ENCODE measurements at places on chromosomes 5 and 9.

- DNase-seq = no peak
Measured at GRCh38 chr9:15229409-15229808, 77.6 kb downstream of the TTC39B start.

DNA sequence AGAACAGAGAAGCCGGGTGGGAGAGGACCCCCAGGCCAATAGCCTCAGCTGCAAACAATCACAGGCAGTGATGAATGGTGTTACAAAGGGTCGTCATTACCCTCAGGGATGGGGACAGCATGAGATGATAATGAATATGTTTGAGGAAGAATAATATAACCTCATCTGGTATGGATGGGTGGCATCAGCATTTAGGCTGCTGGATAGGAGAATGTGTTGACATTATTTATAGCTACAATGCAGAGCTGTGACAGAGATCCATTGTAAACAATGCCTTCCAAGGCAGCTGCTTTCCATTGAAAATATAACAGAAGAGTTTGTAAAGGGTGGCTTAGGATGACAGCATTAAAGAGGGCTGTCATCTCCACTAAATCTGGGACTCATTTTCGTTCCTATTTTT is 365.5 kb downstream of the KCNN2 start:
- no peak for DNase-seq

DNA sequence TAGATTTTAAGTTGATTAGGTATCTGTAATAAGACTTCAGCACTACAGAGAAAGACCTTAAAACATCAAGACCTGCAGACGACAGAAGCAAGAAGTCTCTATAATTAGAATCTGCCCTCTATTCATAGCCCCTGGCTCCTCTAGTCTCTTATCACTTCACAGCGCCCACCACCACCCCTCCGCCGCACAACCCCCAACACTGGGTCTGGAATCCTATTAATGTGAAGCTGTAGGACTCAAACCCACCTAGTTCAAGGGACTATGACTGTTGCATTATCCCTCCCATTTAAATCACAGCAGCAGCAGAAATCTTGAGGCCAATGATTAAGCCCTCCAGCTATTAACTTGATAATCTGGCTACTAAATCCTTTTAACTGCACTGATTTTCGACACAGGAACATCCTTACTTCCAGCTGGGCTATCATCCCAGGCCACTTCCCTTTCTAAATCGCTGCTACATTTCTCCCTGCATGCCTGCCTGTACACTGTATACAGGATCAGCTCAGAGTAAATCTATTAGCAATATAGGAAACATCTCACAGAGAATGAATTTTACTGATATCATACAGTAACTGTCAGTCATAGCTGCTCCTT is 159.5 kb upstream of the GRAMD2B start:
- DNase-seq = no peak

DNA sequence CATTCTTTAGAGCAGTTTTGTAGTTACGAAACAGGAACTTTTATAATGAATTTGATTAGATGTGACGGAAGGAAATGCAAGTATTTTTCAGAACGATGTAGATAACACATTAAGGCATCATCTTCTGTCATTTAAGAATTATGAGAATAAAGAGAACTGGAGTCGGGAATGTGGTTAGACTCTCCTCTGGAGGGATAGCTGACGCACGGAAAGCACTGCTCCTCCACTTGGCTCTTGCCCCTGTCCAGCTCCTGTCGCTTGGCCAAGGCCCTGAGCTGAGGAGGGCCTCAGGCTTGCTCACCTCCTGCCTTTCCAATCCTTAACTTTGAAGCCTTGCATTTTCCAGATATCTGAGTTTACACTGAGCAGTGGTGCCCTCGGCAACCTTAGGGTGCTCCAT is 60.5 kb downstream of the MAP1B start:
- DNase-seq = no peak

DNA sequence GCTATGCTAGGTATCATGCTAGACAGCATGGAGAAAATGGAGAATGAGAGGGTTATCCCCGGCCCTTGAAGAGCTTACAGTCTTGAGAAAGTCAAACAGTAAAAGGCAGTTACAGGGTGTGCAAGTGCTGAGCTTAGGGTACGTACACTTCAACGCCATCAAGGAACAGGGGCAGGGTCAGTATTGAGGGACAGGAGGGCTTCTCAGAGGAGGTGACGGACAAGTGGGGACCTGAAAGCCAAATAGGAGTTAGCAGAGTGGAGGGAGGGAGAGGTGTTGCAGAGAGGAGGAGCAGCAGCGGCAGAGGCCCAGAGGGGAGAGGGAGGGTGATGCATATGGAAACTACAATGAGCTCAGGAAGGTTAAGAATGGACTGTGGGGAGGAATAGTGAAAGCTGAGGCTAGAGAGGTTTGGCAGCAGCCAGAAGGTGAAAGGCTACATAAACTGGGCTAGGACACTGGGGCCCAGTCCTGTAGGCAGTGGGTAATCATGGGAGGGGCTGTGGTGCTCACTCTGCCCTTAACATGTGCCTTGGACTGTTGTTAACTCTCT is 88.0 kb downstream of the NRG2 start:
- DNase-seq = no peak

DNA sequence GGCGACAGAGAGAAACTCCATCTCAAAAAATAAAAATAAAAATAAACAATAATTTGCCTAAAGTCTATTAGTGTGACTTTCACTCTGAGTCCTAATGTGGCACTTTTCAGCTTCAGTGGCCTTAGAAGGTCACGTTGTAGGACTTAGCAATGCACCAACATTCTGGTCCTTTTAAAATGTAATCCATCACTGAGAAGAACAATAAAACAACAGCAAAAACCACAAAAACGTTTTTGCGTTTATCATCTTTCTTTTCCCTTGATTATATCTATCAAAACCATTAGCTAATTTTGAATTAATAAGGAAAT is 190.1 kb upstream of the ZNF608 start:
- DNase-seq = no peak

DNA sequence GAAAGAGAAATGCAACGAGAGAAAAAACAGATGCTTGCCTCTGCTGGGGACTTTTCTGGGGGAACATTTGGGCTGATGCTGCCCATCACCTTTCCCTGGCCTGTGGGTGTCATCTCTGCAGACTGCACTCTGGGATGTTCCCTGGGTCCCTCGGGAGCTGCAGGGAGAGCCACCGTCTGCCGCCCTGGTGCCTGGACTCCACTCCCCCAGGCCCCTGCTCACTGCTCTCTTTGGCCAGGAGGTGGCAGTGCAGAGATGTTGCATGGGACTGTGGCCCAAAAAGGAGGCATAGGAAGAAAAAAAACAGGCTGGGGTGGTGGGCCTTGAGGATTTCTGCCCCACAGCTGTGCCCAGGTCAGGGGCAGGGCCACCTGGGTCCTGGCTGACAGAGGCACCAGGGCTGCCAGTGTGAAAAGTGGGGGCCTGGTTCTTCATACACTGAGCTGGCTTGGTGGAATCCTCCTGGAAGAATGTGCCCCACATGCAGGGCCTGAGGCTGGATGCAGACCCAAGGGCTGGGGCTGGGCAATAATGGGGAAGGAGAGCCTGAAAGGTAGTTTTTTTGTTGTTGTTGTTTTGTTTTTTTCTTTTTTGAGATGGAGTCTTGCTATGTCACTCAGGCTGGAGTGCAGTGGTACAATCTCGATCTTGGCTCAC is 353.6 kb downstream of the SLIT3 start:
- peak; percentile 35 for DNase-seq

DNA sequence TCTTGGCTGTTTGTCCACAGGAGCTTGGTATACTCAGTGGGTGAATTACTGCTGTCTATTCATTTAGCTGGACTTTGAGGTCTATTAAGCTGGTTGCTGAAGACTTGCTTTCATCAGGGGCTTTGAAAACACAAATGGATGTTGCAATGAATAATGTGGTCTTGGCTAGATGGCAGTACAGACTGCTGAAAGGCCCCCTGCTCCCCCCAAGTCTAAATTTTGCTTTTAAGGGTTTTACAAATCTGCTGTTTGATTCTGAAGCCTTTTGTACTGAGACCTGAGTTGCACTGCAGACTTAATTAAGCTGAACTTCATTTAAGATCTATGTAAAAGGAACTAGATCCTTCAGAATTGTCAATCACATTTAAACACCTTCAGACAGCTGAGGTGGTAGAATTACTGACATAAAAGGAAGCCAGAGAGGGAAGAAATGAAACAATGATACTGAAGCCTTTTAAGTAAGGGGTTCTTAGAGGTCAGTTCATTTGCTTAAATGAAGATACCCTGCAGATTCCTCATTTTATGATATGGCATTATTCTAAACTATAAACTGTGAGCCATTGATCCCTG is 37.3 kb downstream of the KCTD16 start:
- DNase-seq = no peak

DNA sequence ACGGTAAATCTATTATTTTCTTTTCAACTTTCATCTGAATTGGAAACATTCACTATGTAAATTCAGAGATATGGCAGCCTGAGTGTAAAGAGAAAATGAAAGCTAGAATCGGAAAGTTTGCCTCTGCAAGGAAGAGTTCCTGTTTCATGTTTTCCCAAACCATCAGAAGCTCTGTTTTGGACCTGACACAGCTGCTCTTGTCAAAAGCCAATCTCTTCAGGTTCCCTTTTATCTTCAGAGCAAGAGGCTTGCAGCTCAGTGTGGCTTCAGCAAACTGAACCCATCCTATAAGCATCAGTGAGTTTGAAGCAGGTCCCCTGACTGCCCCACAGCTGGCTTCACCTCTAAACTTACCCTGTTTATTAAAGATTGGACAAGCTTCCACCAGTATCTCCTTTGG is 1099.7 kb downstream of the DTWD2 start:
- no peak for DNase-seq

DNA sequence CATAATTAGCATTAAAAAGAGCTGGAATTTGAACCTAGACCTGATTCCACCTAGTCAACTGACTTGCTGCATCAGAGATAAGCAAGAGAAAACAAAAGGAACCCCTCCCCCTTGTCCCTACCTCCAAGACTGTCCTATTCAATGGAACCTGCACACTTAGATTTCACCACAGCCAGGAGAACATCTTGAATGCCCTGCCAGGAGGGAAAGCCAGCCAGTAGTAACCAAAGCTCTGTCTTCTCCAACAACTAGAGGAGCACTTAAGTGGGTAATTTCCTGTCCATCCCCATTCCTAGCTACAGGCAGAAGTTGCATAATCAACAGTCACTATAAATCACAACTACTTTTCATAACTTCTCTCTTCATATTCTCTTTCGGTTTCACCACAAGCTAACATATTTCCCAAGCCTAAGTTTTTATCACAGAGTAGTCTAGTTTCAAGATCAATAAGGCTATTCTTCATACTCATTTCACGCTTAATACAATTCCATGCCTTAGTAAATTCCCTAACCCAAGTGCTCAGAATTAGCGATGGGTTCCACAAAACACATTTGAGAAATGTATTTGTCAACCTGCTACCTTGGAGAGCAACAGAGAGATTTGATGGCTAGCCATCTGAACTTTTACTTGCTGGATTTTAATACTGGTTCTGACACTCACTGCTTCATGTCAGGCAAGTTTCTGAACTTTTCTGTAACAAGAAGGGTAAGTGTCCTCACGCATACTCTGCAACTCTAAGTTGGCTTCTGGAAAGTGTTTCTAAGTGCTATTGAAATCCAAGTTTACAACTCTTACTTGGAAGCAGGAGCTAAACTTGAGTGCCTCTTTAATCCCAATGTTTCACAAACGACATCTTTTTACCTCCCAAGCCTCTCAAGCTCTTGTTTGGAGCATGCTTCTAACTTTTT is 2.0 kb downstream of the DENND1A start:
- no peak for DNase-seq

DNA sequence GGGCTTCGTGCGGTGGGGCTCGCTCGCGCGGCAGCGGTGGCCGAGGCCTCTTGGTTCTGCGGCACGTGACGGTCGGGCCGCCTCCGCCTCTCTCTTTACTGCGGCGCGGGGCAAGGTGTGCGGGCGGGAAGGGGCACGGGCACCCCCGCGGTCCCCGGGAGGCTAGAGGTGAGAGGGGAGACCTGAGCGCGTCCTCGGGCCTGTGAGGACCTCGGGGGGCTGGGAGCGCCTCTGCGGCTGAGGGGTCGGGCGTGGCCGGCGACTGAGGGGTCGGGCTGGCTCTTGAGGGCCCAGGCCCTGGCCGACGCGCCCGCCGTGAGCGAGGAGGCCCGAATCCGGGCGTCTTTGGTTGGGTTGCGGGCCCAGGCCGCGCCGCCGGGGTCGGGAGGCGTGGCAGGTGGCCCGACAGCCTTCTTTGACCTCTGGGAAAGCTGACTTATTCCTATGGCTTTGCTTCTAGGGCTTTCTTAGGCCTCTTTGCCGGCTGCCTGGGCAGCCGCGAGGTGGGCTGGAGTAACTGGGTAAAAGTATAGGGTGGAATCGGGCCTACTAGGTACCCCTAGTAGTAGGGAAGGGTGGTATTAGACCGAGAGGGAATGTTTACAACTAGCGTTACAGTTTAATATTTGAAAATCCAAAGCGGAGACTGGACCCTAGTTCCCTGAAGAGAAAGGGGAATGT is at the start of gene CANX:
Gene CANX, plus strand, starts transcription at position 33 of the 681 bp plus-strand sequence. CDS start 6,715 bp downstream, outside the sequence.
- DNase-seq = no peak

- no peak for DNase-seq
Measured at GRCh38 chr9:71465392-71465791, 302.9 kb downstream of the CEMIP2 start.

DNA sequence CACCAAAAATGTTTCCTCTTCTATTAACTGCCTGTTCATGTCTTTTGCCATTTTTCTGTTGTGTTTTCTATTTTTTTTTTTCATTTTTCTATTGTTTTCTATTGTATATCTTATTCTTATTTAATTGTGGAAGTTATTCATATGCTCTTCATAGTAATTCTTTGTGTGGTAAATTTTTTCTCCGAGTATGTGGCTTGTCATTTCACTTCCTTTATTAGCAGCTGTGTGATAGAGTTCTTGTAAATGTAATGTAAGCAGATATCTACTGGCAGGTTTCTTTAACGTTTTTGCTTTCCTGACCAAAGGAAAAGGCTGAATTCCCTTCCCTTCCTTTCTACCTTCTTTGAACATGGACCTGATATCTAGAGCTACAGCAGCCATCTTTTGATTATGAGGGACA is 5.8 kb upstream of the PLPP1 start:
- no peak for DNase-seq

GRCh38 chr9:134293031-134293521 is 33.2 kb upstream of the RXRA start:
- no peak for DNase-seq

DNA sequence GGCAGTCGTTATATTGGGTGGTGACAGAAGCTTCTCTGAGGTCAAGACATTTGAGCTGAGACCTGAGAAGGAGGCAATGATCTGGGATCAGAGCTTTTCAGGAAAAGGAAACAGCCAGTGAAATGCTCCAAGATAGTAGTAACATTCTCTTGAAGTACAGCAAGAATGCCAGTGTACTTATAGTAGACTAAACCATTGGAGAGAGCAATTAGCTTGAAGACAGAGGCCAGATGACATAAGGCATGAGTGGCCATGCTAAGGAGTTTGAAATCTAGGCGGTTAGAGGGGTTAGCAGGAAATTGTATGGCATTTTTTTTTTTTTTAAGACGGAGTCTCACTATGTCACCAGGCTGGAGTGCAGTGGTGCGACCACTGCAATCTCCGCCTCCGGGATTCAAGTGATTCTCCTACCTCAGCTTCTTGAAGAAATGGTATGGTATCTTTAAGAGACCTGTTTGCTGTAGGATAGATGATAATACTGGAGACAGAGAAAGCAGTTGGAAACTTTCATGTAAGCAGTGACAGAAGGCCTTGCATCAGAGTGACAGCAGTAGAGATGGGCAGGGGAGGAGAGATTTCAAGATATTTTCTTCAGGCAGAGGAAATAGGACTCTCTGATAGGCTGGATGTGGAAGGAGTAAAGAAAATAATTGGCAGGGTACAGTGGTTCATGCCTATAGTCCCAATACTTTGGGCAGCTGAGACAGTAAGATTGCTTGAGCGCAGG is 482.2 kb upstream of the PAPPA start:
- no peak for DNase-seq

All from iPS DF 6.9 (cell line).